ENCODE measurements at places on chromosomes 6 and 20. TPM values are rescaled to one million over a fixed set of nuclear protein-coding genes. Genes with fewer than 3 reads are reported as not detected.
A peak's percentile ranks its signal among the peaks of the same experiment; 100 is the strongest.

DNA sequence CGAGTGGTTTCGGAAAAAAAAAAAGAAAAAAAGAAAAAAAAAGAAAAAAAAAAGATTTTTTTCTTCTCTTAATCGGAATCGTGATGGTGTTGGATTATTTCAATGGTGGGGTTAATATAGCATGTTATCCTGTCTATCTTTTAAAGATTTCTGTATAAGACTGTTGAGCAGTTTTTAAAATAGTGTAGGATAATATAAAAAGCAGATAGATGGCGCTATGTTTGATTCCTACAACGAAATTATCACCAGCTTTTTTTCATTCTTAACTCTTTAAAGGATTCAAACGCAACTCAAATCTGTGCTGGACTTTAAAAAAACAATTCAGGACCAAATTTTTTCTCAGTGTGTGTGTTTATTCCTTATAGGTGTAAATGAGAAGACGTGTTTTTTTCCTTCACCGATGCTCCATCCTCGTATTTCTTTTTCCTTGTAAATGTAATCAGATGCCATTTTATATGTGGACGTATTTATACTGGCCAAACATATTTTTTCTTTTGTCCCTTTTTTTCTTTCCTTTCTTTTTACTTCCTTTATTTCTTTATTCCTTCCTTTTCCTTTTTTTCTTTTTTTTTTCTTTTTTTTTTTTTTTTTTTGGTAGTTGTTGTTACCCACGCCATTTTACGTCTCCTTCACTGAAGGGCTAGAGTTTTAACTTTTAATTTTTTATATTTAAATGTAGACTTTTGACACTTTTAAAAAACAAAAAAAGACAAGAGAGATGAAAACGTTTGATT, 3.6 kb downstream of the SOX4 start:
- DNase-seq = peak; percentile 63

GRCh38 chr20:13852306-13852705, 67.5 kb downstream of the NDUFAF5 start:
- no peak for DNase-seq

DNA sequence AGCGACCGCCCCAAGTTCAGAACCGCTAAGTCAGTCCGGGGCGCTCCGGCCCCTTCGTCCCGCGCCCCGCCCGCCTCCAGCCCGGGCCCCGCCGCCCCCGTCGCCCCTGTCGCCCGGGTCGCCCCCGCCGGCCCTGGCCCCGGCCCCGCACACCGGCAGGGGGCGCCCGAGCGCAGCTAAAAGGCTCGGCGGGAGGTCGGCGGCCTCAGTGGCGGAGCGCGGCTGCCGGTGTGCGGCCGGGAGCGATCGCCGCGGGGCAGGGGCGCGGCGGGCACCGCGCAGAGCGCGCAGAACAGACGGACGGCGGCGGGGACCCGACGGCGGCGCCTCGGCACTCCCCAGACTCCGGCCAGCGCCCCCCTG, at the start of gene FNDC1:
Gene FNDC1, plus strand, starts transcription at position 208 of the 363 bp plus-strand sequence. CDS start 197 bp downstream, outside the sequence.
- DNase-seq = no peak

DNA sequence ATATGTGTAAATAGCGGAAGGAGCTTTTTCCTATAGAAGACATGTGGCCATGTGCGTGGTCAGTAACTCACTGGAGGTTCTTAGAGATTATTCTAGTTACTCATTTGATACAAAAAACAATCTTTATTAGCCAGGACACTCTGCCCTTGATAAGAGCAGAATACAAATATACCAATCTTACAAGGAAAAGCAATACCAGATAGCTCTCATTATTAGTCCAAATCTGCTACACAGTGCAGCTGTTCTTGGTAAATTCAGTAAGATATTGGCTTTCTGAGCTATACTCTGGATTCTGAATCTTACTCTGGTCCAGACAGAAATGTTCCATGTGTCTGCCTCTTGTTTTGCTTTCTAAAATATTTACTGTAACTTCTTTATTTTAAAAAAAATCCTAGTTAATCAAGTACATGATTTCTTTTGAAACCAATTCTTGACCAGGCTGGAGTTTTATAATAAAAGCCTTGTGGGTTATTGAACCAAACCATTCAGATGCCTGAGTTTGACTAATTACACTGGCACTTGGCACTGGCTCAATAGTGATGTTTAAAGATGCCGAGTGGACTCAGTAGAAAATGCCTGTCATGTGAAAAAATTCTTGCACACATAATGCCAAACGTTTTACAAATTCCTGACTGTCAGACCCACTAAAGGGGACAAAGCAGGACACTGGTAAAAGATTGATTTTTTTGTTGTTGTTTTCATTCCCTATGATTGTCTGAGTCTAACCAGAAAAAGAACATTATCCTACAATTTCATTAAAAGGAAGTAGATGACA, 242.8 kb upstream of the TCF21 start:
- peak; percentile 85 for DNase-seq

GRCh38 chr6:109447878-109448555, 7.5 kb downstream of the SMPD2 start:
- no peak for DNase-seq

ACTL10 gene
- not detected for total RNA-seq

SLC35F1 gene
- total RNA-seq = not detected

GRCh38 chr6:61585504-61585903, 700.5 kb downstream of the KHDRBS2 start:
- no peak for DNase-seq

DNA sequence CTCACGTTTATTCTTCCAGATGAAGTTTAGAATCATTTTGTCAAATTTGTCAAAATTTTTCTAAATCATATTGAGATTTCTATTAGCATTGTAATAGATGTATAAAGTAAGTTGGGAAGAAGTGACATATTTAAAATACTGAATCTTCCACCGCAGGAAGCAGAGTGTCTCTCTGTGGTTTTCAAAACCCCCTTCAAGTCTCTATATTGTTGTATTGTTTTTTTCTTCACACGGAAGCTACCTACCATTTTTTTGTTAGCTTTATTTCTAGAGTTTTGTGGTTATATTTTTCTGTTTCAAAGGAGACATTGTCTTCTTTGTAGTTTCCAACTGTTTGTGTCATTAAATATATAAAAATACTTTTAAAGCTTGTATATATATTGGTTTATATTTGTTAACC, 188.6 kb downstream of the ZDHHC14 start:
- no peak for DNase-seq

PERP gene
- 0.70 TPM for total RNA-seq
